ENCODE measurements at places on chromosomes 11 and 22.

GRCh38 chr11:64762277-64762673, 2.5 kb upstream of the PYGM start:
- no peak for DNase-seq

DNA sequence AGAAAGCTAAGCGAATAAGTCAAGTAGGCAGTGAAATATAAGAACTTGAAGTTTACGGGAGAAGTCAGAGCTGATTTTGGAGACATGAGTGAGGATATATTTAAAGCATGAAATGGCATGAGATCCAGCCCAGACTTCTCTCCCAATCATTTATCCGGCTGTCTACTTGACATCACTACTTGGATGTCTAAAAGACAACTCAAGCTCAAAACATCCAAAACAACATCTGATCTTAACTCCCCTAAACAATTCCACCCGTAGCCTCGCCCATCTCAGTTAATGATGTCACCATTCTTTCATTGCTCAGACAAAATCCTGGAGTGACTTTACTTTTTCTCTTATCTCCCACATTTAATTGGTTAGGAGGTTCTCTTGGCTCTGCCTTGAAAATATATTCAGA, 44.5 kb downstream of the WEE1 start:
- no peak for DNase-seq

- DNase-seq = no peak
Observed at GRCh38 chr11:40290171-40290631, 1169.3 kb downstream of the LRRC4C start.

DNA sequence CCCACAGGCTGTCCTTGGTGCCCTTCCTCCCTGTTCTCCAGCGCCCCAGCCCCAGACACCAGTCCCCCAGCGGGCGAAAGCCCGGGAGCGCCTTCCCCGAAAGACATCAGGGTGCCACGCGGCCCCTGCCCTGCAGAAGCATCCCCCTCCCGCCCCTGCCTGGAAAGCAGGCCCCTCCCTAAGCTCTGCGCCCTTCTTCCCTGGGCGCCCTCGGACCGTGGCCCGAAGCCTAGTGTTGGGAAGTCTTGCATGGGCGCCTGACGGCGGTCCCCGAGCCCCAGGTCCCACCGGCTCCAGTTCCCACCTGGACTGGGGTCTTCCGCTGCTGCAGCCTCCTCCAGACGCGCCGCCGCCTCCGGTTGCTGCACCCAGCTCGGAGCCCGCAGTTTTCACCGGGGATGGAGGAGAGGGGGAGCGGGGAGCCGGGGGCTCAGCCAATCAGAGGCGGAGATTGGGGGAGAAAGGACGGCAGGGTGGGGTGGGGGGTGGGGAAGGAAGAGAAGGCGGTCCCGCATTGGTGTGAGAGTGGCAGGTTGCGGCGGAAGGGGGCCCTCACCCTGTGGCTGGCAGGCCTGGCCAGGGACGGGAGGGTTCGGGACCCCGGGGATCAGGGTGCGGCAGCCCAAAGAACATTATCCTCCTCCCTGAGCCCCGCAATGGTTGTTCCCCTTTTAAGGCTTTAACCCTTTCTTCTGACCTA, at the start of gene THY1:
TSS of gene THY1 (minus strand) at position 364 of the 700 bp plus-strand sequence. CDS start 2,267 bp downstream, outside the sequence.
- DNase-seq = no peak

DNA sequence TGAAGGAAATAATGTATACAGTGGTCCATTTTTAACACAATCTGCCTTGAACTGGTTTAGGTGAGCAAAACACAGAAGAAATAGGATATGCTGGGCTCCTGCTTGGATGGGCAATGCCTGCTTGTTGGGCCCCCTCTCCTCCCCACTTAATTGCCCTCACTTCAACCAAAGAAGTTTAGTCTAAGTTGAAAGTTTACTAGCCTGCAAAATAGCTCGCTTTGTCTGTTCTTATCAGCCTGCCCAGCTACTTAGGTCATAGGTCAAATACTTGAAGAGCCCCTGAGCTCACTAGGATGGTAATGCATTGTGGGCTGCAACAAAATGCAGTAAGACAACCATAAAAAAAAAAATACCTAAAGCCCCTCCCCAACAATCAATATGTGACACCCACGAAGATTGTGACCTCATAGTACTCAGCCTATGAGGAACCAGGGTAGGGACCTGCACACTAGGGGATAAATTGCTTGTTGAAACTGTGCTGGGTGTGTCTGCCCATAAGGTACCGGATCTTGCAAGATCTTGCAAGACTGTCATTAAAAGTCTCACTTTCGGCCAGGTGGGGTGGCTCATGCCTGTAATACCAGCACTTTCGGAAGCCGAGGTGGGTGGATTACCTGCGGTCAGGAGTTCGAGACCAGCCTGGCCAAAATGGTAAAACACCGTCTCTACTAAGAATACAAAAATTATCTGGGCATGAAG, 10.9 kb downstream of the DRICH1 start:
- no peak for DNase-seq

DNA sequence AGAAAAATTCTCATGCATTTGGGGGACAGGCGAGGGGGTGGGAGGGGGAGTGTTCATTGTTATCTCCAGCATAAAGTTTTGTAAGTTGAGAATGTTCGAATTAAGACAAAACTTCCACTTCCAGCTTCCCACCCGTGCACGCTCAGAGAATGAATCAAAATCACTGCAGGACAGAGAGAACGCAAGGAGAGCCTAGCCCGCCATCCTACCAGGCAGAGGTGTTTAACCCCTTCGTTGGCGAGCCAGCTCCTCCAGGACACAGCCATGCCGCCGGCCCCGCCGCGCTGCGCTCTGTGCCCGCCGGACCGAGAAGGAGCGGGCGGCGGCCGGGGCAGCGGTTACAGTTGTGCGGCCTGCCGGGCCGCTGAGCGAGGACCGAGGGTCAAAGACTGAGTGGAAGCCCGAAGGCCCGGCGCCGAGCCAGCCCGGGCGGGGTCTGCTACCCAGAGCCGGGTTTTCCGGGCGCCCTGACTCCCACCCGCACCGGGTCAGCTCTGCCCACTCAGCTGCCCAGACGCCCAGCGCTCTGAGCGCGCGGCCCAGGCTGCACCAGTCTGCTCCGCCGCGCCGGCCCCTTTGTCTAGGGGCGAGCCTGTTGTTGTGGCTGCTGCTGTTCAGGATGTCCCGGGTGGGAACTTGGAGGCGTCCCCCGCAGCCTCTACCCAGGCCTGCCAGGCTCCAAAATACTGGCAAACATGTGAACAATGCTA, at the start of gene NOX4:
TSS of gene NOX4 (minus strand) at position 395 of the 710 bp plus-strand sequence. CDS start at position 266, 129 bp downstream.
- DNase-seq = peak; percentile 74

DNA sequence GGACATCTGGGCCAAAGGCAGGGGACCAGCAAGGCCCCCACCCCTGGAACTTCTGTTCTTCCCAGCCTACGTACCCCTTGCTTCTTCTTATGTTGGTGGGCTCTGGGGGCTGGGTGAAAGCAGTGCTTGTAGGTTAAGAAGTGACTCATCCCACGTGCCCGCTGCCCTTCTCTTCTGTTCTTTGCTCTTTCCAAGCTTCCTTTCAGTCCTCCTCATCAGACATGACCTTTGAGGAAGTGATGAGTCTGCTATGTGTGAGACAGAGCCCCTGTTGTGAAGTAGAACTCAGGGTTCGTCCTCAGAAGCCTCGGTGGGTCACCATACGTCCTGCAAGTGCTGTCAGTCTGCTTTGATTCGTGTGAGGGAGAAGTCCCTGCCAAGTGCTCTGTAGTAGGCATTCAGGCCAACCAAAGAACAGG, 12.7 kb downstream of the MED15 start:
- no peak for DNase-seq

GRCh38 chr11:63489879-63490278, 1.1 kb downstream of the PLAAT5 start:
- DNase-seq = no peak

DNA sequence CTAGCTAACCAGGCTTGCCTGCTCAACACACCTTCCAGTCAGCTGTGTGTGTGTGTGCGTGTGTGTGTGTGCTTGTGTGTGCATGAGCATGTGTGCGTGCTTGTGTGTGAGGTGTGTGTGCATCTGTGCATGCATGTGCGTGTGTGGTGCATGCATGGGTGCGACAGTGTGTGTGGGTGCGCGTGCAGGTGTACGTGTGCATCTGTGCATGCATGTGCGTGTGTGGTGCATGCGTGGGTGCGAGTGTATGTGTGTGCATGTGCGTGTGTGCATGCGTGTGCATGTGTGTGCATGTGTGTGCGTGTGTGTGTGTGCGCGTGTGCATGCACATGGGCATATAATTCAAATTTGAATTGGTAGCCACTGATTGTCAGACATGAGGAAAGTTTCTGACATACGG, 10.5 kb upstream of the TP53AIP1 start:
- no peak for DNase-seq

DNA sequence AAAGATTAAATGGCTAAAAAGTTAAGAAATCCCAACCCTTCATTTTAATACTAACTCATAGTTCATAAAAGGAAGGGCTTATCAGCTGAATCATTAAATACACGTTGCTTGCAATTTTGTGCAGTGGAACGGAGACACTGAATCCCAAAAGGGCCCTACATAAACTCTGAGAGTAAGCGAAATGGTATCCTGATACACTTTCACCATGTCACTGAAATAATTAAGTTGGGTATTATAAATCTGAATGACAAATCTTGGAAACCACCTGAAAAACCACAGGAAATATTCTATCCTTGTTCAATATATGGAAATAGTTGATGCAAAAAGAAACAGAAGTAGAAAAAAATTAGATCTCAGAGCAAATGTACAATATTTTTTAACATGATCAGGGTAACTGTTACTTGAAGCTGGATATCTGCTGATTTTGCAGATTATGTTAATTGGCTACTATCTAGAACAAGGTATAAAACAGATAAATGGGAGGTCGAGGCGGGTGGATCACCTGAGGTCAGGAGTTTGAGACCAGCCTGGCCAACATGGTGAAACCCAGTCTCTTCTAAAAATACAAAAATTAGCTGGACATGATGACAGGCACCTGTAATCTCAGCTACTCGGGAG, 55.1 kb downstream of the MAML2 start:
- no peak for DNase-seq

GRCh38 chr22:30516273-30516672, 10.8 kb upstream of the SEC14L4 start:
- DNase-seq = no peak

DNA sequence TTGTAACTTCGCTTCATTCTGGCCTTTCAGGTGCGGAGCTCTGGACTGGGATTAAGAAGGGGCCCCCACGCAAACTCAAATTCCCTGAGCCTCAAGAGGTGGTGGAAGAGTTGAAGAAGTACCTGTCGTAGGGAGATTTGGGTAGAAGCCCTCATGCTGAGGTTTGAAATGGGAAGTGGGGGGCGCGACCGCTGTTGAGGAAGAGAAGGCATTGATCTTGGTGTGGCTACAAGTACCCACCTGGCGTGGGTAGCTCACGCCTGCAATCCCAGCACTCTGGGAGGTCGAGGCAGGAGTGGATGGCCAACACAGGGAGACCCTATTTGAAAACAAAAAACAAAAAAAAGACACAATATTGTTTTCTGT, 779 bp downstream of the SELENOH start:
- DNase-seq = no peak

GRCh38 chr11:47111318-47111804, 65.3 kb downstream of the ARFGAP2 start:
- no peak for DNase-seq

DNA sequence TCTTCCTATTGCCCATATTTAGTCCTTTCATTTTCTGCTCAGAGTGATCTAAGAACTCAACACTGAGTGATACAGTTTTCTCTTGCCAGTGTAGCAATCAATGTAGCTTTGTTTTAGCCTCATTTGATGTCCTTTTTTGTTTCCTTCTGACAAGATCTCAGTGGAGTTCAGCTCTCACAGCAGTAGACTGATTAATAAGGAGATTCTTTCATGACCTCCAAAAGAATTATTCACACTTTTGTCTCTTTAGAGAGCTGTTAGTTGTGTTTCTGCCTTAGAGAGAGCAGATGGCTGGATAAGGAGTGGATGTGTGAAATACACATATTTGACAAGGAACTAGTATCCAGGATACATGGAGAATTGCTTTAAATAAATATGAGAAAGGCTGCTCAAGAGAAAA, 6.6 kb upstream of the TMEM225 start:
- no peak for DNase-seq

DNA sequence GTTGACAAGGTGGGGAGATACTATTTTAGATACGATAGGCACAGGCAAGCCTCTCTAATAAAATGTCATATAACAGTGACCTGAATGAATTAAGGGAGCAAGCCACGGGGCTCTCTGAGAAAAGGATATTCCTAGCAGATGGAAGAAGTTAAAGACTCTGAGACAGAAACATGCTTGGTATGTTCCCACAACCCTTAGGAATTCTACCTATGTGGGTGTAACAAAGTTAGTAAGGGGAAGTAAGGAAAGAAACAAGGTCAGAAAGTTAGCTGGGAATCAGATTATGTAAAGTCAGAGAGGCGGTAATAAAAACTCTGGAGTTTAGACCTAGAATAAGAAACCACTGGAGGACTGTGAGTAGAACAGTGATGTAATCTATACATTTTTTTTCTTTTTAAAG, 59.7 kb upstream of the GDPD4 start:
- no peak for DNase-seq

- no peak for DNase-seq
Observed at GRCh38 chr11:44219830-44220796, 89.8 kb downstream of the ALX4 start.

- no peak for DNase-seq
Observed at GRCh38 chr11:109971184-109971523, 122.0 kb upstream of the ZC3H12C start.

DNA sequence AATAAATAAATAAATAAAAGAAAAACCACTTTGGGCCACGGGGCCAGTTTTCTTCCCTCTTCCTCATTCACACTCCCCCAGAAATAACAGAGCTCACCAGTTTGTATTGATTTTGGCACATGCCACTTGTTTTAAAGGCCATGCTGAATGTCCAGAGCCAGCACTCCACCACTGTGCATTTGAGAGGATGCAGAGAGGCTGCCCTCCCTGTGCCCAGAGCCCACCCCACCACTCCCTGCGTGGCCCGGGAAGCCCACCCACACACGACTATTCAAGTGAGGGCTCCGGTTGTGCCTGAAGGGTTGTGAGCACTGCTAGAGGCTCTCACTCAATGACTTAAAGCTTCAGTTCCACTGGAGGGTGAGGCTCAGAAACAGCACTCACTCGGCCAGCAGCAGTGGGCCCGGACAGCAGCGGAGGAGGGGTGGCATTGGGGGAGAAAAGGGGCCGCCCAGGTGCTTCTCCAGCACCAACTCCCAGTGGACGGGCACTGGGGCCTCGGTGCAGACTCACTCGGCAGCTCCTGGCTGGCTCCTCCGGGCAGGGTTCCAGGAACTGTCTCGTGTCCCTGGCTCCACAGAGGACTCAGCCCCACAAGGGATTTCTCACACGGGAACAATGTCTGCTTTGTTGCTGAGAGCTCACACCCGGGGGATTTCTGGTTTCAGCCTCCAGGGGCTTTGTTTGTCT, 112.7 kb downstream of the SHANK2 start:
- no peak for DNase-seq

DNA sequence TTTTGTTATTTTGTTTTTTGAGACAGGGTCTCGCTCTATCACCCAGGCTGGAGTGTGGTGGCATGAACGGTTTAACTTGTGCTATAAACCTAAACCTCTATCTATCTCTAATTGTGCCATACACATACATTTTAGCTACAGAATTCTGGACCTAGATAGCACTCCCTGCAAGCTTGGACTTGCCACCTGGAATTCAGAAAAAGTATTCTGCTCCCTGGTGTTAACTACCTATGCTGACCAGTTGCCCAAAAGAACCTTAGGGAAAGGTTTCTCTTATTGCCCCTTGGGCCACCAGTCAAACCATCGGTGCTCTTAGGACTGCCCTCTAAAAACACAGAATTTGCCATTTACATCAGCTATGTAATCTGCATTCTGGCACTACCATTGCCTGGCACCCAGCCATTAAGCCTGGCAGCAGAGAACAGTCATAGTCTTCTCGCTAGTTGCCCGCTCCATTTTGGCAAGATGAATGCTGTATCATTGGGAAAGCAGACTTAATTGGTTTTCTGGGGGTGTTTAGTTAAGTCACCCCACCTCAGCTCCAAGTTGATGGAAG, 55.3 kb downstream of the ETS1 start:
- no peak for DNase-seq

Measured in renal cortex interstitium (tissue), 15 donors.